ENCODE measurements at places on chromosomes 3 and 15. TPM values are rescaled to one million over a fixed set of nuclear protein-coding genes. Genes with fewer than 3 reads are reported as not detected.

GRCh38 chr15:96312641-96313335, 17.7 kb upstream of the NR2F2 start:
- DNase-seq: no peak
- H3K4me1 ChIP-seq: no peaks in the 10 kb centered on the region
- no peak overlapping the region for H3K4me3 ChIP-seq

GRCh38 chr3:184651904-184652303, 60.0 kb downstream of the MAGEF1 start:
- H3K4me1 ChIP-seq: no peaks in the 10 kb centered on the region
- no peaks in the 10 kb centered on the region for H3K36me3 ChIP-seq
- no peak for DNase-seq
- H3K4me3 ChIP-seq: no peak overlapping the region

The B3GNT5 gene
- total RNA-seq: 1.4 TPM

- peaks cover 35% of the 10 kb centered on the region for H3K36me3 ChIP-seq
- no peak for DNase-seq
- H3K27ac ChIP-seq: no peak overlapping the region
- H3K4me3 ChIP-seq: no peak overlapping the region
- H3K4me1 ChIP-seq: peaks cover 60% of the 10 kb centered on the region
- no peaks in the 10 kb centered on the region for H3K27me3 ChIP-seq
Observed at GRCh38 chr15:90585863-90586262, 56.1 kb downstream of the CRTC3 start.

GRCh38 chr15:40333922-40334492, 6.7 kb downstream of the CCDC9B start:
- peak; percentile 35 for DNase-seq
- no peaks in the 10 kb centered on the region for H3K36me3 ChIP-seq
- peaks cover 33% of the 10 kb centered on the region for H3K4me1 ChIP-seq
- H3K4me3 ChIP-seq: no peak overlapping the region
- H3K27me3 ChIP-seq: no peaks in the 10 kb centered on the region

- no peak for DNase-seq
- no peaks in the 10 kb centered on the region for H3K27me3 ChIP-seq
- no peaks in the 10 kb centered on the region for H3K36me3 ChIP-seq
Observed at GRCh38 chr3:74059301-74059922, 434.7 kb upstream of the PDZRN3 start.

The CCR4 gene
- total RNA-seq: 2.9 TPM

The GLDN gene
- total RNA-seq: not detected

The TICRR gene
- total RNA-seq: 36.5 TPM

- peaks cover 12% of the 10 kb centered on the region for H3K4me1 ChIP-seq
- H3K27ac ChIP-seq: no peak overlapping the region
- H3K36me3 ChIP-seq: no peaks in the 10 kb centered on the region
- H3K4me3 ChIP-seq: no peak overlapping the region
- DNase-seq: no peak
Observed at GRCh38 chr3:72679540-72680198, 168.6 kb downstream of the SHQ1 start.

DNA sequence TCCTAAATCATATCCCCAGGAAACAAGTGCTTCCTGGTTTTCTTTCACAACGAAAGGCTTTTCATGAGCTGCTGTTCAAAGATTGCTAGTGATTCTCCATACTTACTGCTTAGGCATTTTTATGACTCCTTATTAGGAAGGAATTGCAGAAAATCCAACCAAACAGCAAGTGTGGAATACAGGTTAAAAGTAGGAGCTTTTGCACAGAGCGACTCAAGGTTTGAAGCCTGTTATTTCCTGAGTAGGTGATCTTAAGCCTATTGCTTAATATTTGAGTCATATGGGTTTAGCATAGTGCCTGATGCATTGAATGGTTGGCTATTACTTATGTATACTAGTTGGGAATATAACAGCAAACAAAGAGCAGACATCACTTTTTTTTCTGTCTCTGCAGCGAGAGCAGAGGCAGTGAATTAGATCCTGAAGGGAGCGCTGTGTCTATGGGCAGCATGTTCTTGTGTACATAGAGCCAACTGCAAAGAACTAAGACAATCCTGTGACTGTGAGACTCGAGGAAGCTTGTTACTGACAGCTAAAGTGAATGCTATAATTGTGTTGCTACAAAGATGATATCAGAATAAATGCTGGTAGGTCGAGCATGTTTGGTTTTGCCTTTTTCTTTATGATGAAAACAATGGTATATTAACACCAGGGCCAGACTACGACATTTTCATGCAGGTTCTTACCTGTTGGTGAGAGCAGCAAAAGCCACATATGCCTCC, 6.3 kb downstream of the TM4SF1 start:
- no peaks in the 10 kb centered on the region for H3K4me1 ChIP-seq
- peaks cover 8% of the 10 kb centered on the region for H3K27me3 ChIP-seq
- DNase-seq: no peak
- no peak overlapping the region for H3K27ac ChIP-seq
- H3K36me3 ChIP-seq: no peaks in the 10 kb centered on the region
- H3K4me3 ChIP-seq: no peak overlapping the region

The PTH1R gene
- total RNA-seq: not detected

The FSIP1 gene
- total RNA-seq: 0.73 TPM

- no peak for DNase-seq
- H3K4me1 ChIP-seq: no peaks in the 10 kb centered on the region
- H3K27me3 ChIP-seq: peaks cover 5% of the 10 kb centered on the region
- no peak overlapping the region for H3K4me3 ChIP-seq
- no peak overlapping the region for H3K27ac ChIP-seq
Observed at GRCh38 chr3:49880581-49881315, 11.0 kb upstream of the CAMKV start.

DNA sequence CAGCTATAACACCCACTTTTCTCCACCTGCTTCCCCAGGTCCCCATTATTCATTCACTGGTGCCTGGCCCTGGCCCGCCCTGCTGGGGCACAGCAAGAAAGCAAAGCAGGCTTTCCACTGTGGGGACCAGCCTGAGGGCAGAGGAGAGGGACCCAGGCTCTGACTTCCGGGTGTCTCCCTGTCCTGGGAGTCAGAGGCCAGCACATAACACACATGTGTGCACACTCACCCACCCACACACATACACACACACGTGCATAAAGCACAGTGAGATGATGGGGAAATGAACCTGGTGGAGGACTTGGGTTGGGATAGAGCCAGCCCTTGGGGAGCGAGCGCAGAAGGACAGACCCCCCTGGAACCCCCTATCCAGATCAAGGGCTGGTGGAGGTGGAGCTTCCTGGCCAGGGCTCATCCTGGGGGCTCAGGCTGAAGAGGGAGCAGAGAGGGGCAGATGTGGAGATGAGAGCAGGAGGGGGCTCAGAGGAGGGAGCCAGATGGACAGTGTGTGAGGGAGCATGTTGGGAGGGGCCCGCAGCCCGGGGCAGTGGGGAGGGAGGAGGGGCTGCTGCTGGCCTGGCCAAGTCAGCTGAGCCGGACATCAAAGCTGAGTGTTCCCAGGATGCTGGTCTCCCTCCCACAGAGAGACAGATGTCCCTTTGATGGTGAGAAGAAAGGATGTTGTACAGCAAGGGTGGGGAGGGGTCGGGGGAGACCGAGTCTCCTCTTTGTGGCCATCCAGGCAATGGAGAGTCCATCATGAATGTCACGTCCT, 78.2 kb downstream of the LINGO1 start:
- no peak overlapping the region for H3K4me3 ChIP-seq
- no peak overlapping the region for H3K27ac ChIP-seq
- DNase-seq: no peak
- H3K4me1 ChIP-seq: no peaks in the 10 kb centered on the region

The BCL2A1 gene
- total RNA-seq: 26.3 TPM

The SIDT1 gene
- 35.0 TPM for total RNA-seq

- no peaks in the 10 kb centered on the region for H3K27me3 ChIP-seq
- H3K27ac ChIP-seq: no peak overlapping the region
- DNase-seq: no peak
Observed at GRCh38 chr3:128378631-128379347, 87.9 kb downstream of the DNAJB8 start.

GRCh38 chr3:12780751-12781150, 15.7 kb upstream of the CAND2 start:
- H3K27ac ChIP-seq: no peak overlapping the region
- H3K27me3 ChIP-seq: peaks cover 28% of the 10 kb centered on the region
- H3K4me3 ChIP-seq: no peak overlapping the region
- no peak for DNase-seq
